ENCODE measurements at places on chromosomes 12 and 14.

DNA sequence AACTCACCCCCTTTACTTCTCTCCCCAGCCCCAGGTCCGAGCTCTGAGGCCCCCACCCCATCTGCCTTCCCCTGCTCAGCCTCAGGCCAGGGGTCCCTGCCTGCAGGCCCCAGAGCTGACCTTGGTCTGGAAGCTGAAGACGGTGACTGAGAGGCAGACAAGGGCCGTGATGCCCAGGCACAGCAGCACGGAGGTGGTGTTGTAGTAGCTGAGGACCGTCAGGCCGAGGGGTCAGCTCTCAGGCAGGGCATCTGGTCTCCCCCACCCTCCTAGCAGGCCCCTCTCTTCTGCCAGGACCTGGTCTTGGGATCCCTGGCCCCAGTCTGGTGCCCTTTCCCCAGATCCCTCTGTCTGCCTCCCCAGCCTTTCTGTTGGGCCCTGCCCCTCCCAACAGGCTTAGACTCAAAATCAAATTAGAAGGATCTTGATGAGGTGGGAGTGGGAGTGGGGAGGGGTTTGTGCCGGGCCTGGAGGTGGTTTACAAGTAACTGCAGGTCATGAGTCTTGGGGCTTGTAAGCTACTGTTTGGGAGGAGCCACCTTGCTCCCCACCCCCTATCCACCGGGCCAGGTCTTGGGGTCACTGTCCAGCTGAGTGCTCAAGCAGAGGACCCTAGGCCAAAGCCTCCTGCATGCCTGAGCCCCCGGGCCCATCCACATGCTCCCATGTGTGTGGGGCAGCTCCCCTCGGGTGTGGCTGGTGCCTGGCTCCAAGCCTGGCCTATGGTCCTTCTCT is 14.2 kb downstream of the FAIM2 start:
- no peak for DNase-seq

- no peak for DNase-seq
These were observed 262.6 kb upstream of the BTG1 start for GRCh38 chr12:92408072-92408900.

- DNase-seq: no peak
These were observed 982.0 kb downstream of the VRK1 start for GRCh38 chr14:97779140-97779539.

- no peak for DNase-seq
These were observed 29.3 kb upstream of the DAAM1 start for GRCh38 chr14:59159169-59159568.

DNA sequence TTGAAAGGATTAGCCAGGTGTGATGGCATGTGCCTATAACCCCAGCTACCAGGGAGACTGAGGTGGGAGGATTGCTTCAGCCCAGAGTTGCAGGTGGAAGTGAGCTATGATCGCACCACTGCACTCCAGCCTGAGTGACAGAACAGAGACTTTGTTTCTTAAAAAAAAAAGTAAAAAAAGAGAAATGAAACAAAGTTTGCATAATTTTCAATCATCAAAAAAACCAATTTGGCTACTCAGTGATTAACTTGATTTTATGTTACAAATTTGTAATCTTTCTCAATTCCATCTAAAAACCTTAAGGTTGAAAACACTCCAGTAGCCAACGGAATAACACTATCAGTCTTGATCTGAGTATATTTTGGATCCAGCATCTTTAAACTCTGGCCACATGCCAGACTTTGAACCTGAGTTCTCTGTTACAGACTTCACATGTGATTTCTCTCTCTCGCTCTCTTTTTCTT is 12.6 kb upstream of the DENND5B start:
- DNase-seq: no peak

- no peak for DNase-seq
These were observed 81.8 kb downstream of the WIF1 start for GRCh38 chr12:65039301-65039700.

GRCh38 chr14:92941531-92941930 is 18.6 kb downstream of the CHGA start:
- no peak for DNase-seq

- DNase-seq: no peak
These were observed 1.3 kb upstream of the RASSF3 start for GRCh38 chr12:64608901-64609535.

GRCh38 chr12:109542014-109542413 is 31.3 kb downstream of the MMAB start:
- DNase-seq: no peak
